ENCODE measurements at places on chromosomes 6 and 20.

- DNase-seq, result no peak
These were observed 7.2 kb upstream of the FERMT1 start for GRCh38 chr20:6130045-6130444.

DNA sequence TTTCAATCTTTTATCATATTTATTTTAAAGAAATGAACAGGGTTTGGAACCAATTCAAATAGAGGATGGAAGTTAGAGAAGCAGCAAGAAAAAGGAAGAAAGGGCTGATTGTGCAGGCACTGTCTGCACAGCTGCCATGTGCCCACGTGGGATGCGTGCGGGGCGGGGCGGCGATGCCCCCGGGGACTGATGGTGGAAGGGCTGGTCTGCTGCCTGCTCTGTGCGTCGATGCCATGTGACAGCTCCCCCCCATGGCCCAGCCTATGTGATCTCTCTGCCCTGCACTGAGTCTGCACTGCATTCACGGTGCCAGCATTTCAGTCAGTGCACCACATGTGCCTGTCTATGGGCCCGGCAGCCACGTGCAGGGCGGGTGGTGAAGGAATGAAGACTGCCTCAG, 96.4 kb downstream of the IRF4 start:
- no peak for DNase-seq

DNA sequence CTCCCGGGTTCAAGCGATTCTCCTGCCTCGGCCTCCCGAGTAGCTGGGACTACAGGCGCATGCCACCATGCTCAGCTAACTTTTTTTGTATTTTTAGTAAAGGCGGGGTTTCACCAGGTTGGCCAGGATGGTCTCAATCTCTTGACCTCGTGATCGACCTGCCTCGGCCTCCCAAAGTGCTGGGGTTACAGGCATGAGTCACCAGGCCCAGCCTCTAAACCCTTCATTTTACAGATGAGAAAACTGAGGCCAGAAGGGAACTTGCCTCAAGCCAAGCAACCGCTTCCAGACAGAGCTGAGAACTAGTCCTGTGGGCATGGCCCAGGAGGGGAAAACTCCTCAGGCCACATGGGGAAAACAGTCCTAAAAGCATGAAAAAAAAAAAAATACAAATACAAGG, 47.1 kb downstream of the ZMYND8 start:
- DNase-seq, result no peak

DNA sequence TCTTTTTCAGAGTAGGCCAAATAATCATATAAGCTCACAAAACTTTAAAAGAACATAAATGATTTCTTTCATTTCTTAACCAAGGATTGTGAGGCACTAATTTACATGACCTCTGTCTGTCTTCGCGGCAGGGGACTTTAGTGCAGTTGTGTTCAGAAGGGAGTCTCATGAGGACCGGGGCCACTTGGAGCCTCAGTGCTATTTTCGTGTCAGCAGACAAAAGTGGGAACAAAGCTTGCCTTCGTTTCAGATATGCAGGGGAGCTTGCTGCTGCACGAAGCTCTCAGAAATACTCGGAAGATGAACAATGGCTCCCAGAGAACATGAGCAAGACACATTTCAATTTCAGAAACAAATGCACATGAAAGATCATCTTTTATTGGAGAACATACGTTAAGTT, 497.0 kb downstream of the CDH26 start:
- DNase-seq, result no peak
